Stimulated activated CD4-positive, alpha-beta T cell treated with anti-CD3 and anti-CD28 coated beads, Interleukin-1b, Interleukin-23, amount 100 ng/mL, for 4 hours (primary cell): ENCODE measurements at places on chromosomes 1 and 21.
A peak's percentile ranks its signal among the peaks of the same experiment; 100 is the strongest.

DNA sequence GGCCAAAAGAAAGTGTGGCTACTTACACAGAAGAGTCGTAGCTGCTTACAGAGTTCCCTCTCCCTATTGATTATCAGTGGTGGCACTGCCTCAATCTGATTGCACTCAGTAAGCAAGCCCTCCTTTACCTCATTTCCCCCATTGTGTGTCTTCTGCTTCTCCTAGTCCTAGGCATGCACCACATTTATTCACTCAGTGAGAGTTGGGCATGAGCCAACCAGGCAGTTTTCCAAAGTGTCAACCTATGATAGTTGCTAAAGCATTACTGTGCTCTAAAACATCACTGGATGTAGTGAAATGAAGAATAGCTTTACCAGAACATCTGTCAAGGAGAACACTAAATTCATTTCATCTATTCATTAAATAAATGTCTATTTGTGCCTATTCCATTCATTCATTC is 19.3 kb downstream of the GJA5 start:
- no peak for DNase-seq

DNA sequence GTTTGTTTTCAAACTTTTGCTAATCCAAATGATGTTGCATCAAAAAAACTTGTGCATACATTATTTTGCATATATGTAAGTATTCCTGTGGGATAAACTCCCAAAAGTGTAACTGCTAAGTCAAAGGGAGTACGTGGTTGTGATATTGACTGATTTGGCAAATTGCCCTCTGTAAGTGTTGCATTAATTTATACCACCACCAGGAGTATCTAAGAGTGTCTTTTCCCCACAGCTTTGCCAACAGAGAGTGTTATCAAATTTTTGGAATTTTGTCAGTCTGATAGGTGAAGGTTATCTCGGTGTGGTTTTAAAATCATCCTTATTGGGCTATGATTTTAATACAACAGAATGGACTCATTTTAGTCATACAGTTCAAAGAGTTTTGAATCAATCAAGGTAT is 30.1 kb upstream of the PARP1 start:
- no peak for DNase-seq

GRCh38 chr1:119714583-119714982 is 2.8 kb downstream of the PHGDH start:
- no peak for DNase-seq

DNA sequence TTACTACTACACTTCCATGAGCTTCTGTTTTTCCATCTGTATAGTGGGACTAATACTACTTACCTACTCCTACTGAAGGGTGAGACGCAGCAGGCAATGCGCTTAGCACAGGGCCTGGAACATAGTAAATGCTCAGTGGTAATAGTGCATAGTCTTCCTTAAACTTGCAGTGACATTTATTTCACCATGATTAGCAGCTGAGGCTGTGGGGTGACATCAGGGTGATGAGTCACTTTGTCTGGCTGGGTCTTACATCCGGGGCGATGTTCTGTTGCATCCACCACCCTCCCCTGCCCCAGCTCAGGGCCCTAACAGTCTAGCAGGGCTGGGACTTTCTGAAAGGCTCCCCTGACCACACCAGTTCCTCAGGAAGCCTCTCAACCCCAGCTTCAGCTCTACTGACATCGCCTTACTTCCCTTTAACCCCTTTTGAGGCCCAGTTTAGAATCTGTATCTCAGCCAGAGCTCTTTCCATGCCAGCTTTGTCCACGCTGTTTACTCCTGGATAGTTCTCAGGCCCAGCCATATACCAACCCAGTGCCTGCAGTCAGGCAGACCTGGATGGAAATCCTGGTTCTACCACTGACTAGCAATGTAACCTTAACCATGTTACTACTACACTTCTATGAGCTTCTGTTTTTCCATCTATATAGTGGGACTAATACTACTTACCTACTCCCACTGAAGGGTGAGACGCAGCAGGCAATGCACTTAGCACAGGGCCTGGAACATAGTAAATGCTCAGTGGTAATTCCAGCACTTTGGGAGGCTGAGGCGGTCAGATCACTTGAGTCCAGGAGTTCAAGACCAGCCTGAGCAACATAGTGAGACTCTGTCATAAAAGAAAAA is 66.3 kb downstream of the CD58 start:
- DNase-seq, result peak; percentile 51

GRCh38 chr1:210677533-210677932 is 348.8 kb downstream of the HHAT start:
- DNase-seq, result no peak

DNA sequence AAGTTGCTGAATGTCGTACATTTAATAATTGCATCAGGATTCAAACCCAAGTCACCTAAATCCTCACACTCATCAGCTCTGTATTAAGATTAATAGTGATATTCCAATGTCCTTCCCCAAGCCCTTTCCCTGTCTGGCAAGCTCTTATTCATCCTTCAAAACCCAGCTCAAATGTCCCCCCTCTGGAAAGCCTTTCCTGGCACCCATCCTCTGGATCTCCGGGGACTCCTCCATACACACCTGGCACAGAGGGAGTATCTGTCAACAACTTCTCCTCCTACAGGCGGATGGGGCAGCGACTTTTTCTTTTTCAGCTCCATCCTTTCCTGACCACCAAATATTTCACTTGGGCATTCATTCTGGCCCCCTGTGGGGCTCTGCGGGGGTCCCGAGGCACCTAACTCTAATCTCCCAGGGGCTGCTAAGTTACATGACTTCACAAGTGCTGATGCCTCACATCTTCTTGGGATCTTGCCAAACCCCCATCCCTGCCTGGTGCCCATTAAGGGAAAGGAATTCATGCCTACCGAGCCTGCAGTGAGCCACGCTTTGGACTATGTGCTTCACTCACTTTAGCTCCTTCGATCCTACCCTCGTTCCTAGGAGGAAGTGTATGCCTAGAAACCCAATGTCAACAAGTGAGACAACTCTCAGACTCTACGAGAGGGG is 15.2 kb downstream of the TINAGL1 start:
- DNase-seq, result no peak

GRCh38 chr1:18575620-18576019 is 55.0 kb upstream of the PAX7 start:
- DNase-seq, result peak; percentile 47

DNA sequence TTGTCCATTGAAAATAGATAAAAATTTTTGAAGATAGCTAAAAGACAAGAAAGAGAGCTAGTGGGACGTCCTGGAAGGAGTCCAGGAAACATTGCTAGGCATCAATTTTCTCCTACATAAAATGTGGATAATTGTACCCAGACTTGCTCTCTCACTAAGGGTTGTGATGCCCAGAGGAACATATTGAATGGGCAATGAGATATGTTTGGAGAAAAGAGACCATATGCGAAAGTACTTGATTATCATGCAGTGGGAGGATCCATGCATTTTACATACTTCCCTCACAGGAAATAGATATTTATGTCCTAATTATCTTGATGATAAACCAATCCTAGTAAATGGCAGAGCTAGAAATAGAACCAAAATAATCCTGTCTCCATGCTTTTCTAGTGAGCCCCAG is 108.4 kb upstream of the TNR start:
- DNase-seq, result no peak

DNA sequence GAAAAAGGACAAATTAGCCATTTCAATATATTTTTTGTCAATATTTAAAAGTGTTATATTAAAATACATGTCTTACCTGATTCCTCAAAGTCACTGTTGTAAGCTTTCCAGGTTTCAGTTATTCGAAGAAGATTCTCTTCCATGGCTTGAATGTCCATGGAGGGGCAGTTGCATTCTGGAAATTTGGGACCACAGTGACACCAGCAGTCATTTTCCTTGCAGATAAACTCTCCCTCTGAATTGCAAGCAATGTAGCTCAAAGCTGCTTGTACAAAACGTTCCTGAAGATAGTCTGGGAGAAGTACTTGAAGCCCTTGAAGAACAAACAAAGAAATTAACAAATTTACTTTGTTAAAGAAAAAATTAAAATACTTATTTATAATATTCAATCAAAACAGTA is 251.7 kb downstream of the BRINP3 start:
- DNase-seq, result no peak

GRCh38 chr21:39564200-39564599 is 48.5 kb upstream of the B3GALT5 start:
- no peak for DNase-seq
